ENCODE measurements at places on chromosomes 5 and 9. TPM values are rescaled to one million over a fixed set of nuclear protein-coding genes. Genes with fewer than 3 reads are reported as not detected.

- ATAC-seq, result no peak
Measured at GRCh38 chr5:6488021-6488420, 39.4 kb downstream of the UBE2QL1 start.

DNA sequence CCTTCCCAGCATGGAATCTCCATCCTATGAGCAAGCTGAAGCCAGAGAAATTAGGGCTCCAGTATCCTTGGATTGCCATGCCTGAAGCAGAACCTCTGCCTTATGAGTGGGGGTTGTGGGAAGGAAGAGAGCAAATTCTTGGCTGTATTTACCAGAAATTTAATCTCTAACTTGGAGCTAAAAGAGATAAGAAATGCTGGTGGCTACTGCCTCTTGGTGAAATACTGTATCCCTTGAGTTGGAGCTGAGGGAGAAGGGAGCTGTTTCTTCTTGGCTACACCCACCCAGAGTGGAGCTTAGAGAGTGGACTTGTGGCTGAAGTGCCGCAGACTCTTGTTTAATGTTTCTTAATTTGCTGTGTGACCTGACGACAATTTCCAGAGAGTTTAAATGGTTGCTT lies 447.3 kb downstream of the ARHGEF28 start:
- ATAC-seq, result no peak

- ATAC-seq, result no peak
Measured at GRCh38 chr5:158635565-158635964, 464.2 kb downstream of the EBF1 start.

DNA sequence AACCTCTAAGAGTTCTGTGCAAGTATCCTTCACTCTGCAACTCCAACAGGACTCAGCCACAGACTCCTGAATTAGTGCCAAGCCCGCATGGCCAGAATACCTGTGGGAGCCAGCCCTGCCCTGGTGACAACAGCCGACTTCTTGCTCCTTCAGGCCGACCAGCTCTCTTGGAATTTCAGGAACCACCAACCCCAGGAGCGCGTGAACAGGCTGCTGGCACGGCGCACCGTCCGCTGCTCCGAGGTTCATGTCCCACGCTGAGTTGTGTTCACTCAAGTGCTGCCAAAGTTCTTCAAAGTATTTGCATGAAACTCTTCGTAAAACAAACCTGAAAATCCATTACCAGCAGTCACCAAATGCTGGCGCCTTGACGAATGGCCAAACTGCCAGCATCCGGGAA lies 232.8 kb downstream of the NR2F1-AS1 start:
- no peak for ATAC-seq

- no peak for ATAC-seq
Measured at GRCh38 chr9:93591301-93592007, 15.1 kb downstream of the PHF2 start.

GRCh38 chr5:76422227-76422626 lies 19.1 kb downstream of the IQGAP2 start:
- ATAC-seq, result no peak

DNA sequence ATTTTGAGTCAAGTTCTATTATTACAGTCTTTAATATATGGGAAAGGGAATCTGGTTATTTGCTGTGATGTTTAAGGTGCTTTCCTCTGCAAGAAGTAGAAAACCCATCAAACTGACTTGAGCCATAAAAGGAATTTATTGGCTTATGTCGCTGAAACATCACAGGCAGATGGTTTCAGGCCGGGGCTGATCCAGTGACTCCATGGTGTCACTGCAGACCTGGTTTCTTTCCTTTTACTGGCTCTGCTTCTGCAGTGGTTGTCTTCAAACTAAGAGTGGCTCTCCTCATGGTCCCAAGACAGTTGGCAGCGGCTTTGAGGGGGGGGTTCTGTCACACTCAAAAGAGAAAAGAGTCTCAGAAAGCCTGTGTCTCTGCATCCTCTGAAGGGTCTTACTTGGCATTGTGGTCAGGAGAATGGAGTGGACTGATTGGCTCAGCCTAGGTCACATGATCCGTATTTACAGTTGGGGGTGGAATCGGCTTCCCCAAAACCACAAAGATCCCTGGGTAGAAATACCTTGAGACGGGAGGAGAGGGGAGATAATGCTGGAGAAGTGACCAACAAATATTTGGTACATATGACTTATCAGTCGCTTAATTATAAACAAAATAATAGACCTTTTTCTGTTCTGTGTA lies 106.3 kb downstream of the DAPK1 start:
- ATAC-seq, result no peak

DNA sequence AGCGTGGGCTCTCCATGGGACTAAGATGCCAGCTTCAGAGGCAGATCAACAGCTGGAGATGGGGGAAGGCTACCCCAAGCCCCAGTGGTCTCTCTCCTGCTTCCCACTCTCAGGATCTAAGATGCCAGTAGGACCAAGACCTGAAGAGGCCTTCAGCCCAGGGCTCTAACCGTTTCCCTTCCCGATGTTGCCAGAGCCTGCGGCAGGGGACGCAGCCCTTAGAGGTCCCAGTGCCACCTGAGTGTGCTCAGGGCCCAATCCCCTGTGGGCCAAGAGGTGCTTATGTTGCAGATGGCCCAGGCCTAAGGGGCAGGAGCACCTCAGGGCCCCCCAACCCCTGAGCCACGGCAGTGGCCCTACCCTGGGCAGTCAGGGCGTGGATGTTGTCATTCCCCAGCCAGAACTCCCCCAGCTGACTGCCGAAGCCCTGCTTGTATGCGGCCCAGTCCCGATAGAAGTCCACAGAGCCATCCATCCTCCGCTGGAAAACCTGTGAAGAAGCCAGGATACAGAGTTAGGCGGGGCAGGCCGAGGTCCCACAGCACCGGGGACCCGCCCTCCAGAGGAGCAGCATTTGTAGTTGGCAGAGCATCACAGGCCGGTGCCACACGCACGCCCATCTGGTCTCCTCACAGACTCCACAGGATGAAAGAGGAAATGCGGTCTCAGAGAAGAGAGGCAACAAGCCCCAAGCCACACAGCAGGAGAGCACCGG lies 5.4 kb downstream of the FCN1 start:
- ATAC-seq, result no peak

GRCh38 chr5:64744914-64745313 lies 23.6 kb downstream of the SREK1IP1 start:
- ATAC-seq, result no peak

GRCh38 chr5:135461481-135462151 lies 9.5 kb upstream of the TIFAB start:
- ATAC-seq, result no peak

DNA sequence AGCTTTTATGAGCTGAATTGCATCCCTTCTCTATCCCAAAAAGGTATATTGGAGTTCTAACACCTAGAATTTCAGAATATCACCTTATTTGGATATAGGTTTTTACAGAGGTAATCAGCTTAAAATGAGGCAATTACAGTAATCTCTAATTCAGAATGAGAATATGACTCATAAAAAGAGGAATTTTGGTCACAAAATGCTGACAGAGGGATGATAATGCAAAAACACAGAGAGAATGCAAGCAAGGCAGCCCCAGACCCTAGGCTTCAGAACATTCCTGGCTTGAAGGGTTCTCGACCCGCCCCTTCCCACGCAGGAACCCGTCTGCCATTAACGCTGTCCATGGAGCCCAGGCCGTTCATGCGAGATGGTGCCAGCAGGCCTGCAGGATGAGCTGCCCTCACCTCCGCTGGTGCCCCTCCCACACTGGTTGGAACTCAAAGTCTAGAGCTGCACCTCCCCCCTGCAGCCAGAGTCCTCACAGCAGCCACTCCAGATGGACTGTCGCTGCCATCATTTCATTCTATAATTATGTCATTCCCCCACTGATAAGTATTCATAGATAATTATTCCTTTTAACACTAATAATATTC lies 1173.4 kb upstream of the ACO1 start:
- peak; percentile 37 for ATAC-seq

DNA sequence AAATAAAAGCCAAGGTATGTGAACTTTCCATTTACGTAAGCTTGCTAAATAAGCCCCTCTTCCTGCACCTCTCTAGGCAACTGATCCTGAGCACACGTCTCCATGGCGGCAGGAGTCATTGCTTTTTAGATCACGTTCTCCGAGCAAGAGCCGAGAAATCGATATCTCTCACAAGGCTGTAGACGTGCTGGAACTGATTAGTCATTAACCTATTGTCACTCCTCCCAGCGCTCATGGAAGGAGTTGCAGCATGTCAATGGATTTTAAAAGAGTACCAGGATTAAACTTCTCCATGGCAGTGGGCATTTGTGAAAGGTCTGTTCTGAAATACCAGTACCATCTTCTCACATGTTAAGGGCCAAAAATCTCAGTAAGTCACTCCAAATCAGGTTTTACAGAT lies 4.7 kb upstream of the ADCY2 start:
- no peak for ATAC-seq

DNA sequence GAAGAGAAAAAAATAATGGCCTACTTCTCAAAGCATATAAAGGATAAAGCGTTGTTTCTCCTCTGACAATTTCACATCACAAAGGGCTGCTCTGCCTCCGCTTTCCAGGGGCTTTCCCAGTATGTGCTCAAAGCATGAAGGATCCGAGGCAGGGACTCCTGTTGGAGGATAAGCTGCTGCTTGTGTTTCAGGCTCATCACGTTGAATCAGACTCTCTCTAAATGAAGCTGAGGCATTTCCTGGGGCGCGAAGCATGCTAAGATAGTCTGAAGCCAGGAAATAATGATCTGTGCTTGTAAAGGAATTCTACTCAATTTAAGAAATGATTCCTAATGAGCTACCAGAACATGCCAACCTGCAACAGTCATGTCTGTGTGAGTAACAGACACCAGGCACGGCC lies 97.5 kb downstream of the MARCHF11 start:
- ATAC-seq, result no peak

DNA sequence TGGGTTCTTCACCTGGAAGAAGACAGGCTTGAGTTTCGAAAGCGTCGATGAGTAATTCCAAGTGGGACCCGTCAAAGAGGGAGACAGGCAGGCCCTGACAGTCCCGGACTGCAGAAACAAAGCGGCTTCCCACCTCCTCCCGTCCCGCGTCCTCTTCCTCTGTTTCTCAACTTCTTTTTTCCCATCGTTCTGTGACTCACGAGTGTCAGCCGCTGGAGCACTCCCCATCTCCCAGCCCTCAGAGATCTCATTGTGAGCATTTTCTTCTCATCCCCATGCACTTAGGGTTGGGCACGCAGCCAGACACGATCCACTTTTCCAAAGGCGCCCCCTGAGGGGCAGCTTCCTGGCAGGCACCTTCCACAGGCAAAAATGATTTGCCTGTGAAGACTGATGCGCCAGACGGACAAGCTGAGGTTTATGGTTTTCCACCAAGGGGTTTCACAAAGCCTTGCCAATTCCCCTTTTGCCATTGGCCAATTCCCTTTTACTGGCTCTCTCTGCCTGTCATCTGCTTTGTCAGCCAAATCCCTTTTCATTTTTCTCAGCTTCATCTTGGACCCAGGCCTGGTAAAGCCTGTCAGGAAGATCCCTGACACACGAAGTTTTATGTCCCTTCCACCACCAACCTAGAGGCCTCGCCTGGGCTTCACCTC lies 86.5 kb upstream of the ANKRD55 start:
- ATAC-seq, result no peak

- ATAC-seq, result no peak
Measured at GRCh38 chr5:114434396-114435219, 72.7 kb downstream of the KCNN2 start.

- ATAC-seq, result no peak
Measured at GRCh38 chr5:87010736-87011135, 256.9 kb upstream of the RASA1 start.

- ATAC-seq, result no peak
Measured at GRCh38 chr9:31028137-31028536, 1356.3 kb upstream of the ACO1 start.

GRCh38 chr5:158277276-158277675 lies 418.3 kb upstream of the CLINT1 start:
- no peak for ATAC-seq

- ATAC-seq, result no peak
Measured at GRCh38 chr5:124745007-124745927, 1.2 kb downstream of the ZNF608 start.

- no peak for ATAC-seq
Measured at GRCh38 chr5:125700380-125700861, 722.8 kb upstream of the GRAMD2B start.

DNA sequence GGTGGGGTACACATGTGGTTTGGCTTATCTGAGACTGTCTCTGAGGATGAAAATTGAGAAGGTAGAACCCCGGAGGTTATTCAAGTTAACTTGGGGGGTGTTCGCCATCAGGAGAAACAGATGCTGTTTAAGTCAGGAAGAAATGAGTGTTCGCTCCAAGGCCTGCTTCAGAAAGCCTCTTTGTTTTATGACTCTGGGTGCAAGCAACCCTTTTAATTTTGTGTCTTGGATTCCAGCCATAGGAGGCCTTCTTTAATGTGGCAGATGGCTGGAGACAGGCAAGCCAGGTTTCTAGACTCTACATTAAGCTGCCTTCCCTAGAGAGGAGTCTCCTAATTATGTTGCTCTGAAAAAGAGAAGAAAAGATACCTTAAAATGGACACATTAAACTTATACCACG lies 4.2 kb upstream of the SMAD5 start:
- no peak for ATAC-seq

DNA sequence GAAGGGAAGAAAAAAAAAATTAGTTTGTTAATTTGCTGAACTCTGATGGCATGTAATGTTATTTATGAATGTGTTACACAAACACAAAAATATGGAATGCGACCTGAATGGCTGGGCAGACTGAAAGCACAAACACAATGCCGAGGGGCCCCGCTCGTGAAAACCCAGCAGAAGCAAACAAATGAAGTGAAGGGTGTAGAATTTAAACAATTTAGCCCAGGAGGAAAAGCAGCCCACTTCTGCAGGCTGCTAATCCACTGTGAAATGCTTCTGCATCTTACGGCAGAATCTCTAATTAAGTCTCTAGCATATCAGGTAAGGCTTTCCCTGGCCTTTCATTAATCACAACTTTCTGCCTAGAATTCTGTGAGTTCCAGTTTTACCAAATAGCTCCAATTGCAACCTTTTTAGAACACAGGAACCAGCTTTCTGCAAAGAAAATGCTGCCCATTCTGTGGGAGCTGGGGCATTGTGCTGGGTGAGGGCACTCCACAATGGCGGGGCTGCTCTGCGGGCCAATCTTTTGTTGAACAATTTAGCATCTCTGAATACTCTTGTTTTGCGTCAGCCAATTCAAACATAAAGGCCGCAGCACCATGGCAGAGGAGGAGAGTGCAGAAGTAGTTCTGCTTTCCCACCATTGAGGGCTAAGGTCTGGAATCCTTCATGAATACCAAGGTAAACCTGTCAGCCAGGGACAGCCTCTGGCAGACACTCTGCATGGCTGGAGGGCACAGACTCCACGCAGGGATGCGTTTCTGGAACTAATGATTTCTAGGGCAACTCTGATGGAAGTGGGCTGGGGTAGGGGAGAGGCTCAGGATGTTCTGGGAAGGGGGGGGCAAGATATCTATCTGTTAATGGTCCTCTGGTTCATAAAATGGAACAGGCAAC lies 66.4 kb downstream of the PTCH1 start:
- no peak for ATAC-seq

GRCh38 chr5:127586811-127587210 lies 62.1 kb upstream of the CTXN3 start:
- ATAC-seq, result peak; percentile 49

Gene IFNE
- not detected for total RNA-seq

Gene LTC4S
- total RNA-seq, result 1.3 TPM

Gene TPRN
- 5.5 TPM for total RNA-seq

Data from activated T-helper 17 cell treated with anti-CD3 and anti-CD28 coated beads, Interleukin-2, amount 50 U/mL, for 72 hours (primary cell).